ENCODE measurements at places on chromosomes 5 and 9.

- no peak for DNase-seq
Observed at GRCh38 chr5:177403102-177403791, 2.8 kb upstream of the PFN3 start.

- no peak for DNase-seq
Observed at GRCh38 chr9:34256104-34256503, 73.0 kb downstream of the KIF24 start.

GRCh38 chr5:118548761-118549720, 439.3 kb downstream of the DTWD2 start:
- no peak for DNase-seq

DNA sequence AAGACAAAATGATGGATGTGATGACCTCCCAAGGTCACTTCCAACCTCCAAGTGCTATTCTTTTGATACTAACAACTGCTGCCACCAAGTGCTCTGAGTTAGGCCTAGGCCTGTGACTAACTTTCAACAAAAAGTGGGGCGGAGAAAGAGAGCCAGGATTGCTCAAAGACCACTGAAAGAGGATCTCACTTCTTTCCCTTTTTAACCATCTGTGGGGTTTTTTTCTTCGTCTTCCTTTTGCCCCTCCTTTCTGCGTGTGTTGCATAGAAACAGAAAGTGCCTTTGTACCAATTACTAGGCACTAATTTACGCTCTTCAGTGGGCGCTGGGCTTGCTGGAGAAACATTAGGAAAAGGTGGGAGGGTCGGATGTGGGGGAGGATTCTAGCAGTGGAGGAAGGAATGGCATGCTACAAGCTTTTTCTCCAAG, 8.0 kb downstream of the KLF9 start:
- DNase-seq: no peak

GRCh38 chr9:137710704-137711103, 91.9 kb downstream of the EHMT1 start:
- DNase-seq: no peak

GRCh38 chr5:147809830-147810666, 21.4 kb downstream of the SPINK1 start:
- no peak for DNase-seq

GRCh38 chr5:110872200-110872599, 133.4 kb downstream of the SLC25A46 start:
- DNase-seq: no peak

DNA sequence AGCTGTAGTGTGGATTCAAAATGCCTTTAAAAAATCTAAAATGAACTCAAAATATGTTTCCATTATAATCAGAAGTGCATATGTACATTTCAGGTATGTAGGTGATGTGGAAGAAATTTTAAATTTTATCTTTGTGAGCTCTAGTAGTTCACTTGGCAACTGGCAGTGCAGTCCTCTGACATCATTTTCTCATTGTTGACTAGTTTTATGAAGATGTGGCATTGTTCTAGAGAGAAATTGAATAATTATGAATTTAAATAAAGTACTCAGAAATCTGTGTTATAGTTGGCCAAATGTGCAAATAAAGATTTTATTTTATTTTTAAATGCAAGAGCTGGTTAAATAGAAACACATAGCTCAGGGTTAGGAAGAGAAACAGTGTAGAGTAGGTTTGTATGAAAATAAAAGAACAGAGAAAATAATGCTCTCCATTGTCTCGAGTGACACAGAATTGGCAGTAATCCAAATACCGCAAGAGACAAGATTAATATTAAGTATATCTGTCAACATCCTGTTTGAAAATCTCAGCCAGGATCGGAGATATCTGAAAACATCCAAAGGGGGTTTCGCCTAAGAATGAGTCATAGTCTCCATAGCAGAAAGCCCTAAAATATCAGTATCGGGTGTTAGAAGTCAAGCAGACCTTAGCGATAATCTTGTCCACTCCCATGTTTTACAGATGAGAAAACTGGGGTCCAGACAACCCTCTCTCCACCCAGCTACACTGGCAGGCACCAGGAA, 189.4 kb downstream of the CCDC192 start:
- DNase-seq: no peak

DNA sequence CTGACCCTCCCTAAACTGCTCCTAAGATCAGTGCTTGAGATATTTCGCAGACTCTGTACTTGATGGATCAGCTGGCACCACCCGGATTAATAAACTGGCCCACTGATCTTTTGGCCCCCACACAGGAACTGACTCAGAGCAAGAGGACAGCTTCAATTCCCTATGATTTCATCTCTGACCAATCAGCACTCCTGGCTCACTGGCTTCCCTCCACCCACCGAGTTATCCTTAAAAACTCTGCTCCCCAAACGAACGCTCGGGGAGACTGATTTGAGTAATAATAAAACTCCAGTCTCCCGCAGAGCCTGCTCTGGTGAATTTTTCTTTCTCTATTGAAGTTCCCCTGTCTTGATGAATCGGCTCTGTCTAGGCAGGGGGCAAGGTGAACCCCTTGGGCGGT, 36.5 kb upstream of the CD180 start:
- no peak for DNase-seq

DNA sequence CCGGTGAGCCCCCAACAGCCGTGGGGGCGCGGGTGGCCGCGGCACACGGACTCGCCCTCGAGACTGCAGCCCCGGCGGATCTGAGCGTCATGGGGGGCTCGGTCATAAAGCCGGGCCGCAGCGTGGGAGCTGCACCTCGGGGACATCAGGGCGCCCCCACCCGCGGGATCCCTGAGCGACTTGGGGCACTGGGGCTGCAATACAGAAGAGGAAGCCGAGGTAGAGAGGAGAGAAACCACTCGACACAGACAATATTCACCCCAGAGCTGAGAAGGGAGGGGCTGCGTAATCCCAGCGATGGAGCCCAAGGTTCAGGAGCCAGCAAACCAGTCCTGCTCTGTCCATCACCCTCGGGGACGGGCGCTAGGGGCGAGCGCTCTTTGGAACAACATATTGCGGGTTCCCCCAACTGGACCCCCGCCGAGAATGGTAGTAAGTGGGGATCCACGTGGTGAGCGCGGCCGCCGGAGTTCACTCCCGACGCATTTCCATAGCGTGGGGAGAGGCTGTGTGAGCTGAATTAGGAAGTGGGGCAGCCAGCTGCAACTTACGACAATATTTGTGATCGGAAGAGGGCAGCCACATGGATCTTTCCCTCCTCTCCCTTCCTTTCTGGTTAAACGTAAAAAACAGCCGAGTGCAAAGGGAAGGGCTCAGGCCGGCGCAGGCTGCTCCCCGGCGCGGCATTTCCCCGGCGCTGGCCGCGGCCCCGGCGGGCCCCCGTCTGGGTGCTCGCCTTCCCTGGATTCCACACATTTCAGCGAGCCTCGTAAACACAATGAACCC, 9.9 kb downstream of the PTCH1 start:
- peak; percentile 26 for DNase-seq

DNA sequence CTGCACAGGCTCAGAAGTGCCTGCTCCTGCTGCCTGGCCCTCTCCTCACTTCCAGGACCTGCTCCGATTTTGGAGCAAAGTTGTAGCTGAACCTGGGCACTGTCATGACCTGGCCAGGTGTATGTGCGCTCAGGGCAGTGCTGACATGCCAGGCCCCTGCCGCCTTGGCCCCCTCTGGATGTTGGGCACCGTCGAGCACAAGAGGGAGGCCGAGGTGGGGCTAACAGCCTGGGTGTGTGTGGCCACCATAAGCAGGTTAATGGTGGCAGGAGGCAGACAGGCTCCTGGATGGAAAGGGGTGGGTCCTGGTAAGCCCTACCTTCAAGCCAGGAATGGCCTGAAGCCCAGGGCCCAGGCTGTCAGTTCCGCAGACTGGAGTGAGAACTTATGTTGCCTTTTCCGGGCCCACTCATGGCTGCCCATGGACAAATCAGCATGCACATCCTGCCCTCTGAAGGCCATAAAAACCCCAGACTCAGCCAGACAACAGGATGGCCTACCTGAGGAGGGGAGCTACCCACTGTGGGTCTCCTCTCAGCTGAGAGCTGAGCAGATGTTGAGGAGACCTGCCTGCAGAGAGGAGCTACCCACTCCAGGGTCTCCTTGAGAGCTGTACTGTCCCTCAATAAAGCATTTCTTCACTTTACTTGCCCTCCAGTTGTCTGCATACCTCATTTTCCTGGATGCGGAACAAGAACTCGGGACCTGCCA, 66.2 kb downstream of the NACC2 start:
- DNase-seq: no peak

- DNase-seq: no peak
Observed at GRCh38 chr9:37046683-37047082, 12.6 kb upstream of the PAX5 start.

DNA sequence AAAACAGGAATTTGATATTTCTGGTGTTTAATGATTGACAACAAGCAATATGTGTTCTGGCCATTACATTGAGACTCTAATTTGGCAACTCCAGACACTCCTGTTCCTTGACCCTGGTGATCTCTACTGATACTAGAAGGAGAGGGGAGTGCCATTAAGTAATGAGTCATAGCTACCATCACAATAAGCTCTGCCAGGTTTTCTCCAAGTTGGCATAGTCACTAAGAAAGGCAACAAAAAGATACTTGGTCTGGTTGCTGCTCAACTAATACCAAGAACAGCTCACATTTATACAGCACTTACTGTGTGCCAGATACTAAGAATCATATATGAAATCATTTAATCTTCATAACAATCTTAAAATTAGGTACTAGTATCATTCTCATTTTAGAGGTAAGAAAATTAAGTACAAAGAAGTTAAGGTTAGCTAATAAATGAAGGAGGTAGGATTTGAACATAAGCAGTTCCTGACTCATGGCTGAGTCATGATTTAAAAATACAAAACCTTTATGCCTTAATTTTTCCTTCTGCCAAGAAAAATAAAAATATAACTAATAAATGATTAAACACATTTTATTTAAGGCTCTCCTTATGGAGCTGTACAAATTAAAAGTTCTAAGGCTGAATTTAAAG, 19.9 kb upstream of the PRXL2C start:
- no peak for DNase-seq

- DNase-seq: no peak
Observed at GRCh38 chr9:99040911-99041582, 63.9 kb upstream of the TGFBR1 start.

DNA sequence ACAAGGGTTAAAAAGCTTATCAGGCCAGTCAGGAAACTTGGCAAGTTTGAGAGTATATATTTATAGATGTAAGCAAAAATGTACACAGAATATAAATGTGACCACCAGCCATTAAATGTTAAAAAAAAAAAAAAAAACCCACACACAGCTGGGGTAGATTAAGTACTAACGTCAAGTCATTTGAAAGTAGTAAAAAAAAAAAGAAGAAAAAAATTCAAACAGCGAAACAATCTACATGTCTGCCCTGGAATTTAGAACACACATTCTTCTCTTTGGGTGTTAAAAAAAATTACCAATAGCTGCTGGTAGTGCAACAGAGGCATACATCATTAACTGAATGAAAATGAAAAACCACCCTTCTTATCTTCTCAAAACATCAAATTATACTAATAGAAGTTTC, 269.7 kb downstream of the MLLT3 start:
- no peak for DNase-seq

DNA sequence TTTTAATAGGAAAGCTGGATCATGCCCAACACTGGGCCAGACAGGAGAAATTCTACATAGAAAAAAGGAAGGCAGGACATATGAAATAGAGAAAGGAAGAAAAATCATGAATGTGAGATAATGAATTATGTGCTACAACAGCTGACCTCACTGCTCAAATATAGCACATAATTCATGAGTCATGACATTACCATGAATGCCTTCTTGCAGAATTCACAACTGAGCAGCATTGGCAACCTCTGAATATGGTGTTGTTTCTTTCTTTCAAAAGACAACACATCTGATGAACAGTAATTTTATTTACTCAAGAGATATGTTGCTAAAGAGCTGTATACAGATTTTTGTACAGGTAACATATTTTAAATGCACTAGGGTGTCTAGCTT, 34.4 kb downstream of the APBA1 start:
- no peak for DNase-seq

GRCh38 chr5:179733772-179734126, 1.1 kb downstream of the MAML1 start:
- no peak for DNase-seq

DNA sequence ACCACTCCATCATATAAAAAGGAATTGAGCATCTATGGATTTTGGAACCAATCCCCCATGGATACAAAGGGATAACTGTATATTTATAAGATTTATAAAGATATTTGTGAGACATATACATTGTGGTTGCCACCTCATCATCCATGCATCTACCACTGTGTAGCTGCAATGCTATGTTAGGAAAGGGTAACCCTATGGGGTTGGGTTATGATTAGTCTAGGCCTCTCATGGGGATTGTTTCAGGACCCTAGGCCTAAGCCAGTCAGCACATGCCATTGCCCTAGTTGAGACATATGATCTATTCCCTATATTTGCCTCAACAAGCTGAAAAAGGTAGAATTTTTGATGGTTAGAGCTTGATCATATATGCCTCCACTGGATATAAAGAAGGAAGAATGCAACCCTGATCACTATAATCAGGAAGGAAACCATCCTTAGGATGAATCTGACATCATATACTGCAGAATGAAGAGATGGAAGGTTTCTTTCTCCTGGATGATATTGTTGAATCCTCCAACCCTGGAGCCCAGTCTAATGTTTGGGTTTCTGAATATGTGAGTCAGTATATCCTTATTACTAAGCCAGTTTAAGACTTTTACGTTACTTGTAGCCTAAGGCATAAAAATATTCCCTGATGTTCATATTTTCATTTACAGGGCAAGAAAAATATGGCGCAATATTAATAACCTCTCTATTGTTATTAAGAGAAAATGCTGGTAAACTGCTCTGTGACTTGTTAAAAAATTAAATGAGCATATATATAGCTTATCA, 94.2 kb downstream of the ADAMTS19 start:
- no peak for DNase-seq

GRCh38 chr5:131539251-131539650, 95.8 kb downstream of the RAPGEF6 start:
- no peak for DNase-seq

DNA sequence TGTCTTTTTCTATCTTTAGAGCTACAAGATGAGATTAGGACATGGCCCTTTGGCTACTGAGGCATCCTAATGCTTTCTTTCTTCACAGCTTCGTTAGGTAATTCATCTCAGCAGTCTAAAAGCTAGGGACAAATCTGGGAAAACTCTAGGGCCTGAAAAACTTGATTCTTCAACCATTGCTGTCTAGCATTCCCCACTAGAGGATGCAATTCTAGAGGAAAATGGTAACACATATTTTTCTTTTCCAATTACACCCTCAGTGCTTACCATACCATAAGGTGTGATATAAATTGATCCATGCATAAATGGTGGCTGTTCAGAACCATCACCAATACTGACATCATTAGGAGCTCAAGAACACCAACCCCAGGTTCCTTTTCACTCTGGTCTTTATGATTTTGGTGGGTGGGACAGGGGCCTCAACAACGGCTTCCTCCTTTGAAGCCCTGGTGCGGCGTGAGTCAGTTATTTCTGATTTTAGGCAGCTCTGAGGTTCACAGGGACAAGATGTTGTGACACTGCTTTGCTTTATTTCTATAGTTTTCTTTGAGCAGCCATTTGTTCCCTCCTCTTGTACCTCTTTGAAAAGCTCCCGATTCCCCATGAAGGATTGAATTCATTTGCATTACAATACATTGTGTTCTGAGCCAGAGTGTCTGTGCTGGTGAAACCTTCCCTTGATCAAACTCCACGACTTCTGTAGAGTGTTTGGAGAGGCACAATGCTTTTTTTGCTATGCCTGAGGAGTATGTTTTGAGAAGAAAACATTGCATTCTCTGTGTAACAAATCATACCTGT, 526.0 kb upstream of the TRPC7 start:
- DNase-seq: no peak

GRCh38 chr5:39225405-39226099, 6.2 kb upstream of the FYB1 start:
- DNase-seq: no peak

- DNase-seq: no peak
Observed at GRCh38 chr9:84271531-84271900, 69.0 kb downstream of the SLC28A3 start.

- no peak for DNase-seq
Observed at GRCh38 chr5:136094913-136095641, 37.6 kb upstream of the SMAD5 start.
